Mucosa of gallbladder (tissue), 1 donor: ENCODE measurements at places on chromosomes 7 and 10. TPM values are rescaled to one million over a fixed set of nuclear protein-coding genes. Genes with fewer than 3 reads are reported as not detected.

Gene GTF2IRD1
- total RNA-seq: 28.9 TPM

DNA sequence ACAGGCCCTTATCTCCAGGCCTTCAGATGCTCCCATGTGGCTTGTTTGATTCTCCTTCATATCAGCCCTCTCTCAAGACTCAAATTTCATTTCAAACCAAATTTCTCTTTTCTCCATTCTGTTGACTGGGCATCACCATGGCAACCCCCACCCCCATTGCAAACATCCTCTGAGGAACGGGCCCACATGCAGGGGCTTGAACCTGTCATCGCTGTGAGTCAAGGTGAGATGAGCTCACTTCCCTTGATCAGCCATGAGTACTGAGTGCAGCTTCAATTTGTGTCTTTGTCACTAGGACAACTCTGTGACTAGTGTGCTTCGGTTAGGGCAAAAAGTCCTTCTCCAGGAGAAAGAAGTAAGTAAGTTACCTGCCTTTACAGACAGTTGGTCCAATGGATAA is 41.9 kb downstream of the CALML3 start:
- no peak for DNase-seq

DNA sequence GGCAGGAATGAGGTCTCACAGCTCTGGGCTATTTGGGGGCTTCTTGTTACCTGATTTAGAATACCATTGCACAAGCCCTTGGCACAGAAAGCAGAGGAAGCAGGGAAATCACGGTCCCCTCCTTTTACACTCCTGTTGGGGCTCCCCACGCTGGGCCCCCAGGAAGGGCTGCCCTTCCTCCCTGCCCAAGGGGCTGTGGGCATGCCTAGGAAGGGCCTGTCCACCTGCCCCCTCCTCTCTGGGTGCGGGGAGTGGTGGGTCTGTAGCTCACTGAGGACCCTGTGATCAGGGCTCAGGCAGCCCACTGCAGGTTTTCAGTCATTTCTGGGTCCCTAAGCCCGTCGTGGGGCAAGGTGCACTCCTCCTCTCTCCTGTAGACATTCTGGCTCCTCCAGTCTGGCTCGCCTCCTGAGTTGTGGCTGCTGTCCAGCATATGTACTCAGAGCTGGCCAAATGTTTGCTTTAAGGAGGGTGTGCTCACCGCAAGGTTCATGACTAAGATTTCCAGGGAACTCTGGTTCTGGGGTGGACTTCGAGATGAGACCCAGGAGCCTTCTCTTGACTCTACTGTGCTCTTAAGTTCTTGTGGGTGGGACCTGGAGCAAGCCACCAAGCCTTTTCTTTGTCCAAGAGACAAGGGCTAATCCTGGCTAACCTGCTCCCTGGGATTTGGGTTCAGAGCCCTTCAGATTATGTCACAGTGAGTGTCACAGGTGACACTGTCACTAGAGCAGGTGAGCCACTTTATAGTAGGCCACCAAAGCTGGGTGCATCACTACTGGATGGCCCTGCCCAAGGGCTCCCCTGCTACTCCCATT is 56.0 kb downstream of the TACR2 start:
- DNase-seq: peak; percentile 89

Gene KCNMA1
- total RNA-seq: 101 TPM

Gene ACTL6B
- 0.14 TPM for total RNA-seq

Gene EGR2
- 19.3 TPM for total RNA-seq

DNA sequence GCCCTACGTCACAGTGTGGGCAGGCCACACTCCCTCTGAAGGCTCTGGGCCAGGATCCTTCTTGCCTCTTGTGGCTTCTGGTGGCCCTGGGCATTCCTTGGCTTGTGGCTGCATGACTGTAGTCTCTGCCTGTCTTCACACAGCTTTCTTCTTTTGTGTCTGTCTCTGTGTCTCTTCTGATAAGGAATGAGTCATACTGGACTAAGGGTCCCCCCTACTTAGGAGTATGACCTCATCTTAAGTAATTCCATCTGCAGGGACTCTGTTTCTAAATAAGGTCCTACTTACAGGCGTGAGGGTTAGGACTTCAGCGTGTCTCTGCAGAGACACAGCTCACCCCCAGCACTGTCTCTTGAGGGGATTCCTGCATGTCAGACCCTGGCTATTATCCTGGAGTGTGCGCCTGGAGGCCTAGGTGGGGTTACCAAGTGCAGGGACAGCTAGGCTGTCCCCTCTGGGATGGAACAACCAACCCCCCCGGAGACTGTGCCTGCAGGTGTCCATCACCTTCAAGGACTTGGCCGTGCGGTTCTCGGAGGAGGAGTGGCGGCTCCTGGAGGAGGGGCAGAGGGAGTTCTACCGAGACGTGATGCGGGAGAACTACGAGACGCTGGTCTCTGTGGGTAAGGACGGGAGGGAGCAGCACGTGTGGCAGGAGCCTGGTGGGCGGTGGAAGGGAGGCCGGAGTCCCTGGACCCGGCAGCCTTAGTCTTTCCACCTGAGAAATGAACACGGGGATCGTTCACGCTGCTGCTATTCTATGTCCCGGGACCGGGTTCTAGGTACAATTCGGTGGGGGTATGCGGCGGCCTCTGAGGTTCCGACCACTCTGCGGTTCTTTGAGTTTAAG is 54.1 kb downstream of the ZNF467 start:
- DNase-seq: no peak

GRCh38 chr10:6563731-6564130 is 16.3 kb downstream of the PRKCQ start:
- no peak for DNase-seq

- DNase-seq: no peak
Observed at GRCh38 chr7:68682910-68683309, 915.4 kb upstream of the AUTS2 start.

Gene TAS2R4
- total RNA-seq: 1.0 TPM

GRCh38 chr10:12299222-12299965 is 50.0 kb upstream of the CAMK1D start:
- DNase-seq: peak; percentile 66

GRCh38 chr10:11116361-11116760 is 98.7 kb downstream of the CELF2 start:
- DNase-seq: no peak

Gene HTR7
- total RNA-seq: 1.2 TPM

Gene IL15RA
- 25.6 TPM for total RNA-seq

- DNase-seq: no peak
Observed at GRCh38 chr10:2051108-2051507, 313.8 kb upstream of the ADARB2 start.

Gene ING3
- 14.4 TPM for total RNA-seq

Gene CNTNAP2
- 1.6 TPM for total RNA-seq

DNA sequence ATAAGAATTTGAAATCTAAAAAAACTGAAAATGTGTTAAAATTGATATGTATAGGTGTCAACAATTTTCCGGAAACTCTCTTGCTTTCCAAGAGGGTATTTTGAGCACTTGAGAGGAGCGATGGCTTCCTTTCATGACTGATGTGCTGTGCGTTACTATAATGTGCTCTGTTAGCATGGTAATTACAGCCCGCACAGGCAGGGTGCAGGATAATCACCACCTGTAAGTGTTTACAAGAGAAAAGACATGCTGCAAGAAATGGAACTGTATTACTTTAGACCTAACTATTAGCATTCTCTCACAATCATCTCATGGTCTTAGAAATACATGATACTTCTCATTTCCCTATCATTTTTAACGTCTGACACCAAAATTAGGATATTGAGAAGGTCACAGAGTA is 92.4 kb upstream of the ADARB2 start:
- no peak for DNase-seq

Gene EMX2
- total RNA-seq: 2.9 TPM

Gene PKD1L1
- total RNA-seq: 0.20 TPM

- DNase-seq: no peak
Observed at GRCh38 chr7:116924741-116925140, 28.6 kb upstream of the ST7 start.

DNA sequence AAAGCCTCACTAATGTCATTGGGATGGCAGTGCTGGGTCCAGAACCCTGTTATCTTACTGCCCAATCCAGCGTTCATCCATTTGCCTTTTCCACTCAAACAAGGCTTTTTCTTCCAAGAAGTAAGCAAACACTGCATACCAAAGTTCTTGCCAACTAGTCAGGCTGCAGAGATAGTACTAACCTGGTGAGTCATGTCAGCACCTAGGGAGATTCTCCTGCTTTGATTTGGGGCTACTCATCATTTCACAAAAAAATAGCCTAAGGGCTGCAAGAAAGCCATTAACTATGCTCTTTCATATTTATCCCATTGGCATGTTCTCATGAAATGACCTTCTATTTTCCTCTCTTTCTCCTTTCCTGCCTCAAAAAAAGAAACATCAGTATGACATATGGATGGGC is 142.6 kb downstream of the TWIST1 start:
- no peak for DNase-seq

DNA sequence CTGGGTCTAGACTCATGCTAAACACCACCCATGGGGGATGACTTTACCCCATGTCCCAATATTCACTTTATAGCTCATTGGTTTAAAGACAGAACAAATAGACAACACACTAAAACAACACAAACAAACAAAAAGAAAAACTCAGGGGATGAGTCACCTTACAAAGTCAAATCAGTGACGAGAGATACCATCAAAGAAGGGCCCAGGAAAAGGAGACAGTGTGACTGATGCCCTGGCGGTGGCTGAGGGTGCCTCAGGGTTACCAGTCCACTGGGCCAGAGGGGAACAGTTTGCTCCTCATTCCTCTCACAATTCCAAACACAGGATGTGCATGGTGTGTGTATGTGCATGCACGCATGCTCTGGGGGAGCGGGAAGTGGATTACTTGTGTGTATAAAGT is 171.3 kb upstream of the PRKCQ start:
- DNase-seq: no peak

- no peak for DNase-seq
Observed at GRCh38 chr7:5452470-5452899, 28.9 kb upstream of the TNRC18 start.

- DNase-seq: no peak
Observed at GRCh38 chr7:82926477-82926876, 236.2 kb downstream of the PCLO start.

DNA sequence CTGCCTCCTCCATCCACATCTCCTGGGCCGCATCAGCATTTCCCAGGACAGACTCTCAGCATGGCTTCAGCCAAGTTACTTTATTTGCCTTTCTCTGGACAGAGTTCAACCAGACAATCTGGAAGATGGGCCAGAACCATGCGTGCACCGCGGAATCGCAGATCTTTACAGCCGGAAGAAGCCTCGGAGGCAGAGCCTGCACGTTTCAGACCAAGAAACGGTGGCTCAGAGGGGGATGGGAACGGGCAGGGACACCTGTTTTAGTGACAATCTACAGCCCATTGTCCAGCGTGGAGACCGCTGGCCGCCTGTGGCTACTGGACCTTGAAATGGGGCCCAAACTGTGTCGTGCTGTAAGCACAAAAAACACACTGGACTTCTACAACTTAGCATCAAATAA is 3.5 kb downstream of the VIPR2 start:
- no peak for DNase-seq
